Brain pericyte (primary cell): ENCODE measurements at places on chromosomes 5 and 9.

- no peak for DNase-seq
Observed at GRCh38 chr5:80246995-80247729, 8.7 kb downstream of the SERINC5 start.

GRCh38 chr5:144298658-144299057, 128.0 kb downstream of the KCTD16 start:
- DNase-seq, result no peak

DNA sequence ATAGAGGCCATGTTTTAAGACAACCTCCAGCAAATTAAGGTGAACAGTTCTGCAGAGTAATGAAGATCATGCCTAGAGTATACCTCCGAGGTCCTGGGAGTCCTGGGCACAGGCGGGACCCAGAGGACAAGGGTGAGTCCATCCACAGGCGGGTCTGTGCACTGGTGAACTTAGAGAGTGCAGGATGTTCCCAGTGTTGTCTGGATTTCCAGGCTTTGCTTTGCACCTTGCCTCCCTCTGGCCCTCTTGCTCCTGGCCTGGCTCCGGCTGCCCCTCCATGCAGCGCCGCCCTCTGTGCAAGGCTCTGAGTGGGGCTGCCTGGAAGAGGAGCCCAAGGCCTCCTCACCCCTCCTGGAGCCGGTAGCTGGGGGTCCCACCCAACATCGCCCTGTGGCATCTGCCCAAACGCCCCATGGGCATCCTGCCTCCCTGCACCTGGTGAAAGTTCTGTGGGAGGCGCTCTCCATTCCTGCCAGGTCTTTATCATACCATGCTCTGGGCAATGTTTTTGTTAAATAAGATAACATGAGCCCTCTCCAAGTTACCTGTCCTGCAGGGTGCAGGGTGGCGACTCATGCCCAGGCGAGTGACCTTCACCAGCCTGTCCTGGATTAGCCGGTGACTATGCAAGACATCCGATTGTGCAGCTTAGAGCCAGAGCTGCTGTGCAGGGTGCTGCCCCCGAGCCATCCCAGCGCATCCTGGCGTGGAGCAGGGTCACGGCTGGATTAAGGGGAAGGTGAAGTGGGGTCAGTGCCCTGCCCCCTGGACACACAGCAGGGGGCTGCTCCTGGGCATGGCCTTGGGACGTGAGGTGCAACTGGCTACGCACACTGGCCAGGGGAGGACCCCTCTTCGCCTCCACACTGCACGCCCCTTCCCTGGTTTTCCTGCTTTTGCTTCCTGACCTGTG, 41.3 kb upstream of the LPCAT1 start:
- DNase-seq, result no peak

GRCh38 chr5:133658327-133658726, 46.0 kb upstream of the FSTL4 start:
- DNase-seq, result no peak

DNA sequence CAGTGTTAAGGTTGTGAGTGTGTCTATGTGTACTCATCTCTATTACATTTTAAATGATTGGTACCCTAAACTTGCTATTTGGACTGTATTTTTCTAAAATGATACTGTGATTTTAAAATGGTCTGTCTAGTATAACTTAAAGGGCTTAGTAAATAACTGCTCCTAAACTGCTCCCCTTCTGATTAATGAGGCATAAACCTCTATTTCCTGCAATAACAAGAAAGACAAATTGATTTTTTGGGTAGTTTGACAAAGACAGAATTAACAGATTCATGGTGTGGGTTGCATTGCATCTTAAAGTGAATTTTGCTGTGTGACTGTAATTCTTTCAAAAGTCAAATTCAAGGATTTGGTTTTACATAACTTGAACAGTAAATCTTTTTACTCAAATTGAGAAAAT, 8.1 kb upstream of the LRRTM2 start:
- DNase-seq, result no peak

- no peak for DNase-seq
Observed at GRCh38 chr9:132488626-132489025, 78.6 kb downstream of the CFAP77 start.

GRCh38 chr5:32511776-32512374, 67.3 kb upstream of the ZFR start:
- no peak for DNase-seq

DNA sequence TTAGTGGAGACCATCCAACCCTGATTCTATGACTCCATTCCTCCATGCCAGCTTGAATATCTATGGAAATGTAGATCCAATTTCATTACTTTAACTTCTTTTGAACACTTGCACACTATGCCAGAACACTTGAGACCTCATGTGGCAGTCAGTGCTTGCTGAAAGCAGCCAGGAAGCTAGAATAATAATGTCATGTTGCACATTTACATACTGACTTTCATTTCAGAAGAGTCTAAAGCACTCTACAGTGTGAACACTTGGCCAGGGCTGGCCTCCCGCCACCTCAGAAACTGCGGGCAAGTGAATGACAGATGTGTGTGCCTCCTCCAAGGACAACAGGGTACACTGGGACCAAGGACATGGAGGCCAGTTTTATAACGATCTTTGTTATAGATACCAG, 97.3 kb downstream of the SLF1 start:
- DNase-seq, result no peak

GRCh38 chr5:76641514-76642120, 18.4 kb upstream of the F2RL2 start:
- DNase-seq, result peak; percentile 27

DNA sequence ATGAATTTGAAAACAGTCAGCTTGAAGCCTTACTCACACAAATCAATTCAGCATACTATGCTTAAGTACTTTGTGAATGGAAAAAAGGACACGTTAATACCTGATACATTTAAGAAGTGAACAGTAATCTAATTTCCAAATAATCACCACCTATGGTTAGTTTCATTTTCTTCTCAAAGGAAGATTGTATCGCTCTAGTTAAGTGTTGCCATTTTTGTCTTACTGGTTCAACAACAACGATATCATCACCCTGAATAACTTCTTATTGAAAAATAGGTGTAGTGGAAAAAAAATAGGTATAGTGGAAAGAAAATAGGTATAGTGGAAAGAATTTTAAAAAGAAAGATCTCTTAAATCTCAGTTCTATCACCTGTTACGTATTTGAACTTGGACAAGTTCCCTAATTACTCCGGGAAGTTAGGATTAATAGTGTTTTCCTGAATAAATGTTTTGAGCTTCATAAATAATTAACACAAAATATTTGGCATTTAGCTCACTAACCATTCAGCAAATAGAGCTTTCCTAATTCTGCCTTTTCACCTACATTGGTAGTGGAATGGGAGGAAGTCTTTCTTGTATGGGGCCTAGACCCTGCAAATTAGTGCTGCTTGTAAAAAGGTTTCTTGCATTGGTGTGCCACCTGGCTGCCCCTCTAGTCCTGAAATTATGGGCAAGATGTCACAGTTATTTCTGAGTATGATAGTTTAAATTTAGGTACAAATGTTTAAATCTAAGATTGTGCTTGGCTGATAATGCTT, 502.6 kb upstream of the NMUR2 start:
- no peak for DNase-seq

- DNase-seq, result no peak
Observed at GRCh38 chr5:107915176-107915812, 244.6 kb upstream of the EFNA5 start.

- no peak for DNase-seq
Observed at GRCh38 chr5:138402640-138403039, 36.2 kb upstream of the REEP2 start.

GRCh38 chr5:143056792-143057579, 286.8 kb downstream of the ARHGAP26 start:
- DNase-seq, result no peak

- no peak for DNase-seq
Observed at GRCh38 chr5:149605354-149605997, 24.2 kb downstream of the ARHGEF37 start.

DNA sequence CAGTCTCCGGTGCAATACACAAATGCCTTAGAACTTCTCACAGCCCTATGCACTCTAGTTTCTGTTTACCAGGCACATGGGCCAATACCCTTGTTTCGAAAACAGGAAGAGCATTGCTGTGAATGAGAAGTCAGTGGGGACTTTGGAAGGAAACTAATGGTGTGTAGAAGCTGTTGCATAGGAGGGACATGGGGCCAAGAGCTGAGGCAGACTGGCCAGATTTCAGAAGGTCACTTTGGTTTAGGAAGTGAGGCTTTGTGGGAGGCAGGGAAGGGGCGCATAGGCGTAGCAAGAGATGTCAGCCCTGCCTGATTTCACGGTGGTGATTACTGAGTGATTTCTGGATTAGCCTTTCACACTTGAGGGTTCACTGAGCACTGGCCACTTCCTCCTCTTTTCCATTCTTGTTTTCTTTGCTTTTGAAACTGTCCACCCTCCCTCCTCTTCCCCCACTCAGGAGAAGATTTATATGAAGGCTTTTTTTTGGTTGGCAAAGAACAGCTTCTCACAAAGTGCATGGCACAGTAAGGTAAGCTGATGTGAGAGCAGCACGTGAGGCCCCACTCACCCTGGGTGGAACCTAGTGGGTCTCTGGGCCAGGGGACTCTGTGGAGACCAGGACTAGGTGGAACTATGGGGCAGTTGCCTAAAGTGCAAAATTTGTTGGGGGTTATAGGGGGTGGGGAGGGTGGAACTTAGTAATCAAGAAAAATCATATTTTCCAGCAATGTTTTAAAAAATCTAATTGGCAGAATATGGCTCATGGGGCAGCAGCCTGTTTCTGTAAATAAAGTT, 6.1 kb upstream of the TMEM252 start:
- DNase-seq, result no peak

DNA sequence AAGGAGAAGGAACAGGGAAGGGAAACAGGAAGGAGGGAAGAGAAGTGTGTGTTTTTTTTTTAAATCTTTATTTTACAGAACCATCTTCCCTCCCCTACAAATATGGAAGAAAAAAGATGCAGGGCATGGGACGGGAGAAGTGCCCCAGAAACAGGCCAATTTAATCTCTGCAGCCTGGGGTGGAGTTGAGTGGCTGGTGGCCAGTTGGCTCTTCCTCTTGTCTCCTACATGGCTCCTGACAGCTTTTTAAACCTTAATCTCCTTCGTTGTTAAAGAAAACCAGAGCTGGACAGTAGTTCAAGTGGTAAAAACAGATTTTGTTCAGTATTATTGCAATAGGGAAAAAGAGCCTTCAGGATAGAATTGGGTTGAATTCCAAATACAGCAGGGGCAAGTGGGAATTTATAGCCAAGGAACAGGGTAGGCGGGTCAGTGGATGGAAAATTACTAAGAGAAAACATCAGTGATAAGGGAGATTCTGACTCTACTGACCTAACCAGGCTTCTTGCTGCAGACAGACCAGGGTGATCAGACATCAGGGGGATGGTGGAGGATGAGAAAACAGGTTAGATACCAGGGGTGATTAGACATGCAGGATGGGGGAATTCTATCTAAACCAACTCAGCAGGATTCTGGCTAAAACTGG, 125.1 kb upstream of the CLINT1 start:
- DNase-seq, result no peak

DNA sequence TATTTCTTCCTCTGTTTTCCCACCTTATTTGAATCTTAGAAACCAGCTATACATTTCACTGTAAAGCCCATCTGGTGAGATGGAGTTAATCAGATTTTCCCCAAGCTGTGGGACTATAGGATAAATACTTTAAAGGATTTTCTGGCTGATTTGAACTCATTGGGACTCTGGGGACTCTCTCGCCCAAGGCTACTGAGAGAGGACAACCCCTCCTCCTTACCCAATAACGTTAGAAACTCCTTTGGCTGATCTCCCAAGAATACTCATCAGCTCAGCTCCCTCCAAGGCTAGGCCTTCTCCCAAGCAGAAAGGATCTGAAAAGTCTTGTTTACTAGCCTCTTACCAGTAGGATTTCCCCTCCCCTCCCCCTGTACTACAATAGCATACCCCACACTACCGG, 1.5 kb upstream of the GLRA1 start:
- DNase-seq, result no peak
